ENCODE measurements at places on chromosomes 5 and 9.

DNA sequence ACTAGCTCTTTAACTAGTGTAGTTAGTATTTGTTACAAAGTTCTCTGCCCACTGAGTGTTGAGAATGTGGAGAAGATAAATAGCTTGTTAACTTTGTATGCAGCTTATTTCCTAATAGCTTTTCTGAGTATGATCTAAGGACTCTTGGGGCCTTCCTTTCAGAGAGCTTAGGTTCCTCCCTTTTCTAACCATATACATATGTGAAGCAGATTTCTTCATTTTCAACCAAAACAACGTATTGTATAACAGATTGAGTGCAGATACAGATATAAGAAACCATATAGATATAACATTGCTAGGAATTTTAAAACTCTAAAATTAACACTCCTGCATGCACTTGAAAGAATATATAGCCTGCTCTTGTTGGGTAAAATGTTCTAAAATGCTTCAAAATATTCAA, 70.4 kb downstream of the SCAMP1 start:
- DNase-seq: no peak

GRCh38 chr5:82163452-82164175, 114.5 kb downstream of the RPS23 start:
- peak; percentile 36 for DNase-seq

DNA sequence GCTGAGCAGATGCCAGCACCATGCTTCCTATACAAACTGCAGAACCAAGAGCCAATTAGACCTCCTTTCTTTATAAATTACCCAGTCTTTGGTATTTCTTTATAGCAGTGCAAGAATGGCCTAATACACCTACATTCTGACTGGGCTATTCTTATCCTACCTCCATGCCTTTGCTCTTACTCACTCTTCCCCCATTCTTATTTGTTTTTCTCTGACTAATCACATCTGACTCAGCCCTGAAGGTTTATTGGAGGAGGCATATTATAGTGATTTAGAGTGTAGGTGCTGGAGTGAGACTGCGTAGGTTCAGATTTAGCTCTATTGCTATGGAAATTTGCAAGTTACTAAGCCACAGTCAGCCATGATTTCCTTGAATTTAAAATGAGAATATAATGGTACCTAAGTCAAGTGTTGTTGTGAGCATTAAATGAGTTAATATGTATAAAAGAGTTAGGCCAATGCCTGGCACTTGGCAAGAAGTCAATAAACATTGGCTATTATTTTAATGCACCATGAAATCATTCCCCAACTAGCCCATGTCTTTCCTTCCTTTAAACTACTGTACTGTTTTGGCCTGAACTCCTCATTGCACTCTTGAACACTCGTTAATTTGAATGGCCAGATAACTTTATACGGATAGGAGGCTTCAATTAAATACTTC, 531.2 kb upstream of the ZNF608 start:
- peak; percentile 92 for DNase-seq

- no peak for DNase-seq
Observed at GRCh38 chr5:1503241-1504068, 20.3 kb downstream of the LPCAT1 start.

- no peak for DNase-seq
Observed at GRCh38 chr5:2906302-2907090, 155.0 kb upstream of the IRX2 start.

DNA sequence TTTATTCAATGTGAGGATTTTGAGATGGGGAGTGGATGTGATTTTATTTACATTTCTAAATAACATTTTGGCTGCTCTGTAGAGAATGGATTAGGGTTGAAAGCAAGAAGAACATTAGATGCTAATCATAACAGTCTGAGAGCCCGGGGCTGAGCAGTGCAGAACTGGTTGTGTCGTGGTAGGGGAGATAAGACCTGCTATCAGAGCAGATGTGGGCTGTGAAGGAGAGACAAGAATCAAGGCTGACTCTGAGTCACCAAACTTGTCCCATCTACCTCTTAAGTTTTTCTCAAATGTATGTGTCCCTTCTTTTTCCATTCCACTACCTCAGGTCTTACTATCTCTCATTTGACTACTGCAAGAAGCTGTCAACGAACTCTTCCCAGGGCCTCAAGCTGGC, 35.4 kb upstream of the SLC28A3 start:
- no peak for DNase-seq

DNA sequence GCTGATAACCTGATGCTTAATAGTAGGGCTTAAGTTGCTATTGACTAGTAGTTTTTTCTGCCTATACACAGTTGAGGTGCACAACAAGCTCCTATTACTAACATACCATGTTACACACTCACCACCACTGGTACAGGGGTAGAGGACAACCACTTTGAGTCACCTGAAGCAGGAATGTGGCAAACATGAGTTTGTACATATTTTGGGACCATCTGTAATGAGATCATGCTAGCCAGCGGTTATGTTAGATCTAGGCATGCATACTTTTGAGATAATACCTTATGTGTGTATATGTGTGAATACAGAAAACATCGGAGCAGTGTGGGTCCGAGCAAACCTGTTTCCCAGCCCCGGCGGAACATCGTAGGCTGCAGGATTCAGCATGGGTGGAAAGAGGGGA, 72.8 kb upstream of the NXNL2 start:
- peak; percentile 68 for DNase-seq

GRCh38 chr5:51027271-51027670, 356.0 kb upstream of the ISL1 start:
- no peak for DNase-seq

GRCh38 chr9:121729769-121730562, 78.5 kb downstream of the DAB2IP start:
- no peak for DNase-seq

DNA sequence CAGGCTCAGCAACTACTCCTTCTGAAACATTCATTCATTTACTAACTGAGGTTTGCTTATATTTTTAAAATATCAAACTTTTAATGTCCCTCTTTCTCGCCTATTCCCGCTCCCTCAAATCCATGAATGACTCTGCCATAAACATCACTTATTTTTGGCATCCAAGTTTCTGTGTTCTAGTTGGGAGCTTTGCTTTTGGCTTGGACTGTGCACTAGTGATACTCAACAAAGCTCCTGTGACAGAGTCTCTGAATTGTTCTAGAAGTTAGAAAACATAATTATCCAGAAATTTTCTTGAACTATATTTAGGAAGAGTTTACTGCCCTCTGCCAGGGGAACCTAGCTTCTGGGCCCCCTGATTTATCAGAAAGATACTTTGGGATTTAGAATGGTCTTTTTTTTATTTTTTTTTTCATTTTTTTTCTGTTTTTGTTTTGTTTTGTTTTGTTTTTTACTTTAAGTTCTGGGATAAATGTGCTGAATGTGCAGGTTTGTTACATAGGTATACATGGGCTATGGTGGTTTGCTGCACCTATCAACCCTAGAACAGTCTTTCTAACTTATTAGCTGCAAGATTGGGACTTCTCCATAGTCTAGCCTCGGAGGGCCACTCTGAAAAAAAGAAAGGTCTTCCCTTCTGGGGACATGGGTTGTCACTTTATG, 64.7 kb upstream of the PTGER4 start:
- no peak for DNase-seq

DNA sequence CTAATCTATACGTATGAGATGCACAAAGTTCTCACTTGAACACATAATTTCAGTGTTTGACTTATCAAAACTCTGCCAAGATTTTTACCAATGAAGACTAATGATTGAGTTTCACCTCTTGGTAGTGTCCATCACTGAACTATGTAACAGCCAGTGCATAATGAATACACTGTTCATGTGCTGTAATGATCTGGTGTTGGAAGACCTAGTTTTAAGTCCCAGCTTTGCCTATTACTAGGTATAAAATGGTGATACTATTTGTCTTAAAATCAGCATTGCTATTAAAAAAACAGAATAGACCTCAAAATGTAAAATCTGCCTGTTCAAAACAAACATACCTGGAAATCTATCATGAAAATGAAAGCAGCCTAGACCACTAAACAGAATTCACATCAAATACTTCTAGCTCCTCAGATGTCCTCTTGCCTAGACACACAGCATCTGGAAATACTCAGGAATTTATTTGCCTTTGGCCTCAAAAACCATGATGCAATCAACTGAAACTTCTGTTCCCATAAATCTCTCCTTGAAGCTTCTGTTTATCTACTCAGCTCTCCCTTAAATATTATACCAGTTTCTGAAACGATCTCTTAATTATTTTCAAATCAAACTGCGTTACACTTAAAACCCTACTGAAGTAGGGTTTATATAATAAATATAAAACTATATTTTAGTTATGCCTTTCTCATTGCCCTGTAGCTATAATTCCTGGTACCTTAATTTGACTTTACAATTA, 38.1 kb downstream of the MRPS27 start:
- peak; percentile 96 for DNase-seq

- no peak for DNase-seq
Observed at GRCh38 chr9:20083390-20083789, 294.6 kb upstream of the SLC24A2 start.

DNA sequence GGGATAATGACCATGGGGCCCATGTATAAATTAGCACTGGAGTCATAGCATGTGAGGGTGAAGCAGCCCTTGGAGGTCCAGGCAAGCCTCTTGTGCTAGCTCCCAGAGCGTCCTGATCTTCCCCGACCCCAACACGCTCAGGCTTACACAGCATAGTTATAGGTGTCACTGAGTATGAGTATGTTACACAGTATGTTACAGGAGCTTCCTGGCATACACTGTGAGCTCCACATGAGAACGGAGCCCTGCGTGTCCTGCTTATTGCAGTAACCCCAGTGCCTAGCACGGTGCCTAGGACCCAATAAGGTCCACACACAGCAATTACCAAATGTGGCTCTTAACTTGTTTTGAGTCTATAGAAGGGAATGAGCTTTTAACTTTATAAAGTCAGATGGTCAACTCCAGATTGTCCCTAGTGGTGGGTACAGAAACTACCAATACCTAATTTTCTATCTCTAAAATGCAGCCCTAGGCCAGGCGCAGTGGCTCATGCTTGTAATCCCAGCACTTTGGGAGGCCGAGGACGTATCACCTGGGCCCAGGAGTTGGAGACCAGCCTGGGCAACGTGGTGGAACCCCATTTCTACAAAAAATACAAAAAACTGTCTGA, 64.1 kb downstream of the PLAC8L1 start:
- DNase-seq: no peak

Data from fibroblast of upper back skin (primary cell).